ENCODE measurements at places on chromosomes 2 and 18.

- peak; percentile 0 for DNase-seq
Observed at GRCh38 chr2:172740856-172741255, 5.2 kb downstream of the RAPGEF4 start.

DNA sequence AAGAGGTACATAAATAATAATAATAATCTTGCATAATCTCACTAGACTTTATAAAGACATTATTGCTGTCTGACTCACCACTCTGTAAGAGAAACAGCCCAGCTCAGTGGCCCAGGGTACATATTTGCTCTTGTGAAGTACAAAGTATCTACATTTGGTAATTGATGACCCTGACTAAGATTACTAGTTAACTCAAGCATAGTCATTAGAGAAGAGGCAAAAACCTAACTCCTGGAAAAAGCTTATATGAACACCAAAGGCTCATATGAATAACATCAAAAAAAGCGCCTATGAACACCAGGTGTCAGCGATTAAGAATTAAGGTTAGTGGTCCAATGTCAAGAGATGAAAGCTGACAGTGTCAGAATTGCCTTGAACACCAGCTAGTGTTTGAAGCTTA is 38.4 kb downstream of the RAD51AP2 start:
- no peak for DNase-seq

- DNase-seq = no peak
Observed at GRCh38 chr18:5475267-5475666, 68.5 kb downstream of the EPB41L3 start.

DNA sequence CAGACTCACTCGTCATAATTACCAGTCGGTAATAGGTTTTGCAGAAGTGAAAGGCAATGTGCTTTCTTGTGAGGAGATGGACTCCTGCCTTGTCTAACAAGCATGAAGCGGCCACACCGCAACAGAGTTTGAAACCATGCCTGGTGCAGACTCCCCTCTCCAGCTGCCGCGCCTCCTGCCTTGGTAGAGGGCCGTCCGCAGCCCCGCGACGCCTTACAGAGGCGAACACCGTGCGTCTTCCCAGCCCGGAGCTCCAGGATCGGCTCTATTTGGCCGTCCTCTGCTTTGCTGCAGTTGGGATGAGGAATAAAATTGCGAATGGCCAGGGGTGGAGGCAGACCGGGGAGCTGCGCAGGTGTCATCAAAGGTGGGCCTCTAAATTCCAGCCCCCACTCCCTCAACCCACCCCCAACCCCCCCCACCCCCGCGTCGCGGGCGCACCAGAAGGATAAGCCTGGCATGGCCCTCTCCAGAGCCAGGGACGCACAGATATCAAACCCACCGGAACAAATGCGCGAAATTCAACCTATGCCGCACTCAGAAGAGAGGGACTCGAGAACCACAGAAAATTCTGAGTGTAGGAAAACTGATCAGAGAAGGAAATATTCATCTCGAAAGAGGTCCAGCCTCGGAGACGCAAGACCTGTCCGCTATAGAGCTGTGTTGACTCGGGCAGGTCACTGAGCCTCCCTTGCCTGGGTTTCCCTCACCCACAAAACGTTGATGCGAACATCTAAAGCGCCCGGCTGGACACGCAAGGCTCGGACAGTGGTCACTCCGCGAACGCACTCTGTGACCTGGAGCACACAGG is 1.1 kb downstream of the TRABD2A start:
- no peak for DNase-seq

DNA sequence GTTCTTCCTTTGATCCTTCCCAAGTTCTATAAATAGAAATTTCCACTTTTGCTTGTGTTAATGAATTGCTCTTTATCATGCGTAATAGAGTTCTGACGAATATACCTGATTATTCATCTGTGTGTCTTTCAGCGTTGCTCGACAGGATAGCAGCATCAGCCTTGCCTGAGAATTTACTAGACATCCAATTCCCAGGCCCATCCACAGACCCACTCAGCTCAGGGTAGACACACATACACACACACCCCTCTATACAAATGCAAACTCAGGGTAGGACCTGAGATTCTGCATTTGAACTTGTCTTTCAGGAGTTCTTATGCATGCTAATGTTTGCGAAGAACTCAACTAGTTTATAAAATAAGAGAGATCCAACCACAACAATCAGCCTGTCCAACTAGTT is 343.4 kb upstream of the GYPC start:
- DNase-seq = no peak

- no peak for DNase-seq
Observed at GRCh38 chr18:3727274-3727673, 277.3 kb downstream of the TGIF1 start.

GRCh38 chr2:73832930-73833329 is 4.2 kb downstream of the STAMBP start:
- no peak for DNase-seq

DNA sequence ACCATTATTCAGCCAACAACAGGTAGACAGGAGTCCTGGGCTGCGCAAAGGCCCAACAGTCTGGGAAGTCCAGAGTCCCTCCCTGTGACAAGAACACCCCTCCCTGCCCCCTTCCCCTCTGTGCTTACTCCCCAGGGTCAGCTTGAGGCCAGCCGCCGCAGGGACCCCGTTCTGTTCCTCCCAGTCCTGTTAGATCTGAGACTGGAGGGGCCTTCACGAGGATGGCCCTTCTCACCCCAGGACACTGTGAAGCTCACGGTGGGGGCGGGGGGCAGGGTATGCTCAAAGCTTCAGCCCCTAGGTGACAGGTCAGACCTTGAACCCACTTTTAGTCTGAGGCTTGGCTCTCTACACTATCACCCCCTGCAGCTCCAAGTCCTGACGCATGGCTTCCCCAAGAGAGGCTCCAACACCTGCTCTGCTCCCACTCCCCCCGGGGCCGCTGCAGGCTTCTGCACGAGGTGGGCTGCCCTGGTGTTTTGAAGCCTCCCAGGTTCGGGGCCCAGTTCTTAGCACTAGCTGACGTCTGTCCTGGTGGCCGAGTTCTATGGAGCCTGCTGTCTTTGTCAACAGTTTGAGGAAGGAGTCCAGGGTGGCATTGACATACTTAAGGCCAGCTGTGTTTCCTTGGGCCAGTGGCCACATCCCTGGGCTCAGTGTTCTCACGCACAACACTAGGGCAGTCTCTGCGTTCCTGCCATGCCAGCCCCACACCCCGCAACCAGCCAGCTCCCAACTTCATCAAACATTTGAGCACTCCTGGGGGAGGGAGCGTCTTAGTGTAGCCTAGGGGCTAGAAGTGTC is 37.2 kb upstream of the HPCAL1 start:
- no peak for DNase-seq

- DNase-seq = no peak
Observed at GRCh38 chr2:229880892-229881586, 40.8 kb downstream of the TRIP12 start.

- no peak for DNase-seq
Observed at GRCh38 chr2:152520759-152521158, 185.8 kb downstream of the FMNL2 start.

- no peak for DNase-seq
Observed at GRCh38 chr2:112033600-112033999, 21.5 kb upstream of the TMEM87B start.

Data from NCI-H524 treated with DMSO at 0.1 percent for 48 hours (cell line).